Activated CD8-positive, alpha-beta memory T cell treated with anti-CD3 and anti-CD28 coated beads, Interleukin-2, amount 10 ng/mL, durations not matched to agents 7 days and 5 days (primary cell): ENCODE measurements at places on chromosomes 3 and 15.

DNA sequence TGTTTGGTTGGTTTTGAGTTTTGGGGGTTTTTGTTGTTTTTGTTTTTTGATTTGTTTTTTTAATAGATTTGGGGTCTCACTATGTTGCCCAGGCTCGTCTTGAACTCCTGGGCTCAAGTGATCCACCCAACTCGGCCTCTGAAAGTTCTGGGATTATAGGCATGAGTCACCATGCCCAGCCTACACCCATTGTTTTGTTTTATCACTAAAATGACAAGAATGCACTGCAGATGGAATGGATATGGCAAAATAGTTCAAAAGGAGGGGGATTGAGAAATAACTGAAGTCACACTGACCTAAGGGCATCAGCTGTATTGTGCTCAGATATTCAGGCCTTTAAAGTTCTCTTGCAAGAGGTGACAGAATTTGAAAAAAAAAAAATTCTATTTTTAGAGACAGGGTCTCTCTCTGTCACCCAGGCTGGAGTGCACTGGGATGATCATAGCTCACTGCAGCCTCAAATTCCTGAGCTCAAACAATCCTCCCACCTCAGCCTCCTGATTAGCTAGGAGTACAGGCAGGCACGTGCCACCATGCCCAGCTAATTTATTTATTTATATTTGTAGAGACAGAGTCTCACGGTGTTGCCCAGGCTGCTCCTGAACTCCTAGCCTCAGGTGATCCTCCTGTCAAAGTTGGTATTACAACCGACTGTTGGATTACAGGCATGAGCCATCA, 4.4 kb upstream of the RASA2 start:
- no peak for DNase-seq

- no peak for DNase-seq
Observed at GRCh38 chr3:138898301-138898700, 48.6 kb downstream of the FOXL2 start.

- DNase-seq, result no peak
Observed at GRCh38 chr3:52384019-52384761, 60.7 kb downstream of the SEMA3G start.

GRCh38 chr15:68201153-68201878, 3.8 kb downstream of the CALML4 start:
- no peak for DNase-seq

DNA sequence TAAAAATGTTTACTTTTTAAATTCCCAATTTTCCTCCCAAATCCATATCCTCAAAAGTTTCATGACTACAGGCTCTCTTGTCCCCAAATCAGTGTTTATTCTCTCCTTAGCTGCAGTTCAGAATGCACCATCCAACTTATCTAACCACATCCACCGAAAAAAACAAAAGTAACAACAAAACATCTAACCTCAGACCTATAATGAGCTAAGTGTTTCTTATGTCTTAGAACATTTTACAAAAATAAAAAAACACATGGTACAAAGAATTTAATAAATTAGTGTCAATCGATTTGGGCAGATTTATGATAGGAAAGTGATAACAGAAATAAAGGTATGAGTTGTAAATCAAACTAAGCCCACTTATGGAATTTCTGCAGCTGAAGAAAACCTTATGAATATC, 13.6 kb downstream of the SATB1 start:
- DNase-seq, result no peak

DNA sequence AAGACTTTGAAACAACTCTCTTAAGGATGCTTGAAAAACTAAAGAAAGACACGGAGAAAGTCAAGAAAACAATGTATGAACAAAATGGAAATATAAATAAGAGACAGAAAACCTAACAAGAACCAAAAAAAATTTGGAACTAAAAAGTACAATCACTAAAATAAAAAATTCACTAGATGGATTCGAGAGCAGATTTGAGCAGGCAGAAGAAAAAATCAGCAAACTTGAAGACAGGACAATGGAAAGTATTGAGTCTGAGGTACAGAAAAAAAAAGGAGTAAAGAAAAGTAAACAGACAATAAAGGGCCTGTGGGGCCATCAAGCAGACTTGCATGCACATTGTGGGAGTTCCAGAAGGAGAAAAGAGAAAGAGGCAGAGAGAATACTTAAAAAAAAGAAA, 13.4 kb upstream of the CDAN1 start:
- DNase-seq, result no peak

- peak; percentile 73 for DNase-seq
Observed at GRCh38 chr3:30199096-30199759, 407.2 kb upstream of the TGFBR2 start.

GRCh38 chr3:101859882-101860448, 10.7 kb downstream of the NFKBIZ start:
- no peak for DNase-seq

- DNase-seq, result no peak
Observed at GRCh38 chr3:123036352-123037014, 8.9 kb upstream of the SEMA5B start.

DNA sequence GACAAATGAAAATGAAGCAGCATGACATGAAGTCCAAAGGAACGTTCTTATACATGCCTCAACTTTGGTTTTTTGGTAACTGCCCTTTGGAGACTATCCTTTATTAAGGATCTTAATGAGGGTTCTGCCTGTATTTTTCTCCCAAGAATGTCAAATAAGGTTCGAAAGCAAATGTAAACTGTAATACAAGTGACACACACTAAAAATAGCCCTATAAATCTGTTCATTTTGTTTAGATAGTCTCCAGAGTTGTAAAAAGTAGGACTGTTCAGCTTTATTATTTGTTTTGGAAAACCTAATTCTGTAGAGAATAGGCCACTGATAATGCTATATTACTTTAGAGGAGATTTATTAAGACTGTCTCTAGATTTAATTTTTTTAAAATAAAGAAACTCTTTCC, 80.5 kb upstream of the CDIN1 start:
- DNase-seq, result no peak

DNA sequence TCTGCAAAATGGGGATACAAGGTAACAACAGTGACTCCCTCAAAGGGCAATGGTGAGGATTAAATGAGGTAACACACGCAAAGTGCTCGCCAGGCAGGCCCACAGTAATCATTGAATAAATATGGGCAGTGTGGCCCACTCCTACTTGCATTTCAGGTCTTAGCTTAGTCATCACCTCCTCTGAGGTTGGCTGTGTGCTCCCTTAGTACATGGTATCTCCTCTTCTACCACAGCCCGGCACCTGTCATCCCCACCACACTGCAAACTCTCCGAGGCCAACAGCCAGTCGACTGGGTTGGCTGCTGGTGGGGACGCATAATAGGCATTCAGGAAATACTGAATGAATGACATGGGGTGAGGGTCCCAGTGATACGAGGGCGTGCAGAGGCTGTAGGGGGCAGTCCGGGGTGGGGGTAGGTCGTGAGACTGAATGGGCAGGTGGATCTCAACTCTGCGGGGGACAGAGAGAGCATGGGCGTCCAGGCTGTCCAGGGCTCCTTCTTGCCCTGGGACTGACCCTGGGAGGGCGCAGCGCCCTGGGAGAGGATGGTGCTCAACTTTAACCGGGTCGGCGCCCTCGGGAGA, 375 bp upstream of the MYZAP start:
- DNase-seq, result no peak

- no peak for DNase-seq
Observed at GRCh38 chr15:92724144-92724543, 68.6 kb upstream of the FAM174B start.

DNA sequence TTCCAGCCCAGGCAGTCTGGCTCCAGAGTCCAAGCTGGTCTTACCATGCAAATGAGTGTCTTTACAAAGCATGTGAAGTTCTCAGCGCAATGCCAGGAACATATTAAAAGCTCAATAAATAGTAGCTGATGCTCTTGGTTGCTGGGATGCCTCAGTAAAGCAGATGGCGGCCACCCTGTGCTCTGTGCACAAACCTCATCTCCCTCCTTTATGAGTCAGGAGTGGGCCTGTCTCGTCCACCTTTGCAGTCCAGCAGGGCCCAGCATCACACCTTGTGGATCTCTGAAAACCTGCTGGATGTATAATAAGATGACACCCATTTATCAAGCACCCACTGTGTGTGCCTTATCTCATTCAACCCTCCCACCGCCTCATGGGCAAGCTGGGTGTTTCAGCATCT, 42.7 kb downstream of the FAM174B start:
- DNase-seq, result no peak

GRCh38 chr15:44066211-44066827, 128.8 kb downstream of the FRMD5 start:
- DNase-seq, result peak; percentile 74

GRCh38 chr3:186932281-186933181, 2.2 kb downstream of the ST6GAL1 start:
- peak; percentile 34 for DNase-seq

GRCh38 chr3:17643691-17644090, 98.7 kb downstream of the TBC1D5 start:
- no peak for DNase-seq

DNA sequence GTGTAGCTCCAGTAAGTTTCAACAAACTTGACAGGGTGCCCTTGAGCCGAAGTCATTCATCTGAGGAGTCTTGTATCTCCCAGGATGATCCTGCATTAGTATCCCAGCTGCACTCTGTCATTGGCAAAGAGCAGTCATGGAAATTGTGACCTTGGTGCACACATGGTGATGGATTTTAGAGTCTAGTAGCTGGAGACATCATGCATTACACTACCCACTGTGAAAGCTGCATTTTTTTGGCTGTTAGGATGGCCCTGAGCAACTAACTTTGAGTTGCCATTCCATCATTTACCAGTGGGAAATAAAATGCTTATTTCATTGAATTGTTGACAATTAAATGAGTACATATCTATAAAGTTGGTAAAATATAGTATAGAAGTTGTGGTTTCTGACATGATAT, 552.6 kb upstream of the CBLB start:
- DNase-seq, result no peak

- peak; percentile 79 for DNase-seq
Observed at GRCh38 chr15:85691350-85692240, 103.1 kb downstream of the KLHL25 start.

DNA sequence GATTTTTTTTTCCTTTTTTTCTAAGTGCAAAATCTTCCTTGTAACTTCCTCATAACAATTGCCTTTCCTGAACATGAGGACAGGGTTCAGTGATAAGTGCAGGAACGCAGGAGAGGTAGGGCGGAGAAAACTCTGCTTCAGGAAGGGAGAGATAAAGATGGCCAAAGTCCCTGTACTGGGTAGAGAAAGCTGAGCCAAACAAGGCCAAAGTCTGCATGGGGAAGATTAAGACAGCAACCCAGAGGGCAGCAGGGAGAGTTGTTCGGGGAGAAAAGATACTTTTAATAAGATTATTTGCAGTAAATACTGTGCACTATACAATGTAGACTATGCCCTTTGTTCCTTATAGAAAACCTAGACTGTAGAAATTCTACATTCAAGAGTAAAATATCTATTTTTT, 55.4 kb upstream of the LRRFIP2 start:
- no peak for DNase-seq

DNA sequence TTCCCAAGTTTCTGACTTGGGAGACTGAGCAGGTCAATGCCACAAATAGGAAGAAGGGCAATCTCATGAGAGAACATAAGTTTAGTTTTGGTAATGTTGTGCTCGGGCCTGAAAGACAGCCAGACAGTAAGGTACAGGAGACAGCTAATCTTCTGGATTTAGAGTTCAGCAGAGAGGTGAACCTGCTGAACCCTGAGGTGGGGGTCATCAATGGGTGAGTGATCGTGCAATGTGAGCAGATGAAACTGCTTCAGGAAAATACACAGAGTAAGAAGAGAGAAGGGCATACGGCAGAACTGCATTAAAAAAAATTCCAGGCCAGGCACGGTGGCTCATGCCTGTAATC, 23.3 kb downstream of the RUBCN start:
- DNase-seq, result no peak

GRCh38 chr3:16343101-16343500, 78.1 kb downstream of the OXNAD1 start:
- DNase-seq, result no peak

DNA sequence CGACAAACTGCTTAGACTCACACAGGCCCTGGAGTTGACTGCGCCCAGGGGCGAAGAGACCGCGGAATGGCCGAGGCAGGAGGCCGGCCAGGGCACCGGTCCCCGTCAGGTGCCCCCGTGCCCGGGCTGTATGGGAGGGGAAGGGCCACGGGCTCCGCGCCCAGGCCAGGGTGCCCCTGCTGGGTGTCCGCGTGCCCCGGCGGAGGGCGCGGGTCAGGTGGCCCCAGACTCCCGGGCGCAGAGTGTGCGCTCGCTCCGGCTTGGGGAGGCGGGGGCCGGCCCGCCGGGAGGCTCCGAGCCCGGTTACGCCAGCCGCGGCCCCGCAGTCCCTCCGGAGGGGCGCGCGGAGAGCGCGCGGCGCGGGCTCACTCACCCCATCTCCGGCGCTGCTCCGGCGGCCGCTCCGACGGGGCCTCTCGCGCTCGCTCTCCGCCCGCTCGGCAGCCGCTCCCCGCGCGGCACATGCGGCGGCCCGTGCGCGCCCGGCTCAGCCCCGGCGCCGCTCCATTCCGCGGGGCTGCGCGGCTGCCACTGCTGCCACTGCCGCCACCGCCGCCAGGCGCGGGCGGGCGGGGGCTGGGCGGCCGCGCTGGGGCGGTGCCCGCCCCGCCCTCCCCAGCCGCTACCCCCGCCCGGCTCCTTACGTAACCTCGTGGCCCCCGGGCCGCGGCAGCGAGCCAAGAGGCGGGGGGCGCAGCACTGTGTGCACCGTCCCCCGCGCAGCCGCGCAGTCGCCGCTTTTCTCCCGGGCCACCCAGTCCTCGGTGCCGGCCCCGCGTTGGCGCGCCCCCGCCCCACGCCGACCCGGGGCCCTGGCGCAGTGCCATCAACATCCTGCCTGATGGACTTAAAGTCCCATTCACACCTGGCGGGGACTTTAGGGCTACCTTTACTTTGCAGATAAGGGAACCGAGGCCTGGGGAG, at the start of gene HOMER2:
Gene HOMER2, minus strand, starts transcription at position 563 of the 924 bp plus-strand sequence. Its CDS starts 185 bp downstream, at position 378.
- no peak for DNase-seq

DNA sequence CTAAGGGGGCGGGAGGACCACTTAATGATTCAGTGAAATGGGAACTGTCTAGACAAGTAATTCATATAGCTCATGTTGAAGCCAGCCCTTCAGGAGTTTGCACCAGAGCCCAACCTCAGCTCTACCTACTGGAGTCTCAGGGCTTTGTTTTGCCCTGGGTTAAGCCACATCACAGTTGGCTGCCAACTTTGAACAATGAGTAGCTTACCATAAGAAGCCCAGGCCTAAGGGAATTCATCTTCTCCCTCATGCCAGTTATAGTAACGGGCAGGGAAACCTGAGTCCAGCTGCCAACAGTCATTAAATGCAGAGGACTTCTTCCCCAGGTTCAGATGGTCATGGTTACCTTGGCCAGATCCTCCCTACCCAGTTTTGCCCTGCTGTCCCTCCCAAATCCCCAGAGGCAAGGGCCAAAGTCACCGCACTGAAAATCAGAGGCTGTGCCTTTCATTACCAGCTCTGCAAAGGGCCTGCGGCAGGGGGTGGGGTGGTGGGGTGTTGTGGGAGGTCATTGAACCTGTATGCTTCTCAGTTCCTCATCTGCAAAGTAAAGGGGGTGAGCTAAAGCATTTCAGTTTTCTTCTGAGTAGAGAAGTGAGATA, 302.2 kb upstream of the NR2E3 start:
- DNase-seq, result no peak
